ENCODE measurements at places on chromosomes 11 and 22. TPM values are rescaled to one million over a fixed set of nuclear protein-coding genes. Genes with fewer than 3 reads are reported as not detected.

DNA sequence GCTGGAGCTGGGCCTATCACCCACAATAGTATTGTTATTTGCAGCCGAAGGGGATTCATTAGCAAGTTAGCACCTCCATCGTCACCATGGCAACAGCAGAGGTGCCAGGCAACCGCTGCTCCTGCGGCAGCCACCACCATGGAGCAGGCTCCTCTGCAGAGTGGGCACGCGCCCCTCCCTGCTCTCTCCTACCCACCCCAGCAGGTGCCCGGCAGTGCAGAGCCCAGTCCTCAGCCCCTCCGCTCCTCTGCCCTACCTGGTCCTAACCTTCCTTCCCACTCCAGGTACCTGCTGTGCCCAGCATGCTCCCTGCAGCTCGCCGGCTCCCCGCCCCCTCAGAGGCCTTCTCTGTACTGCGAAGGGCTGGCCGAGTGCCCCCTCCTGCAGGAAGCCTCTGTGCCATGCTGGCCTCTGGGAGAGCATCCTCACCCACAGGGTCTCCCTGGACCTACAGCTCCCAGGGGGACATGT lies 3.6 kb downstream of the DUSP8 start:
- no peak for DNase-seq

DNA sequence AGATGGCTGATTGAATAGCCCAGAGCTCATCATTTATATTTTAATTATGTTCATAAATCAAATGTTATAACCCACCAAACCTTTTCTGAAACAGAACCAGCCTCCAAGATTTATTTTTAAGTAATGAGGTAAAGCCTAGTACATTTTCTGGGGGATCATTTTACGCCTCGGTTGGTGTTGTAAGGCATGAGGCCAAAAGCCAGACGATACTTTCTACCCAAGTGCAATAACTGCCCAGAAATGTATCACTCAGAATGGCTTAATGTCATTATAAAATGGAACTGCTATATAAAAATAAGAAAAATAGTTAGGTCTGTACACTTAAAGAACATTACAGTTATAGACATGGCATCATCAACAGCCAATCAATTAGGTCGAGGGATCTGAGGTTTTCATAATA lies 283.3 kb downstream of the CADM1 start:
- DNase-seq = no peak

DNA sequence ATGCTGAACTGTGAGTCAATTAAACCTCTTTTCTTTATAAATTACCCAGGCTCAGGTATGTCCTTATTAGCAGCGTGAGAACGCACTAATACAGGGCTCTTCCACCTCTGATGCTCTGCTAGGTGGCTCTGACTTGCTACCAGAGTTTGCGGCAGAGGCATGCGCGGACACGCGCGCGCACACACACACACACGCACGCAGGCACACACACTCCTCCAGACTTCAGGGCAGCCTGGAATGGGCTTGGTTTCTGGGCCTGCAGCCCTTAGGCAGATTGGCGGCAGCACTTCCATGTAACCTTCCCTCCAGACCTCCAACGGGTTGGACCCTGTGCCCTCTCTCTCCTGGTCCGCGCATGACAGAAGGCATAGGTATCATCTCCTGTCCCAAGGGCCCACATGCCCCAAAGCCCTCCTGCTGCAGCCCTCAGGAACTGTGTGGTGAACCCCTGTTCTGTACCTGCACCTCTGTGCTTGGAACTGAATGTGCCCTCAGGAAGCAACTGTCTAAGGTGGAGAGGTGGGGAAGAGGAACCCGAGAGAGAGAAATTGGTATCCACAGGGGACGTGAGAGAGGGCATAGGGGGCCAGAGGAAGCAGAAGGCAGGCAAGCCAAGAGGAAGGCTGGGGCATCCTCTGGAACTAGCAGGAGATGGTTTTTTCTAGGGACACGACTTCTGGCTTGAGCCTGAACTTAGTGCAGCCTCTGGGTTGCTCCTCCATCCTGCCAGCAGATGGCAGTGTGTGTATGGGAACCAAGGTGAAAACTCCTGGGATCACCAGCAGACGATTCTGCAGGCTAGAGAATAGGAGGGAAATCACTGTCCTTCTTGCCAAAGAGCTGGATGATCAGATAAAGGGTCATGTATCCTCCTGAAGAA lies 23.4 kb upstream of the RIC3 start:
- DNase-seq = peak; percentile 81

Gene ANKK1
- not detected for total RNA-seq

Gene CCDC116
- 0.45 TPM for total RNA-seq

DNA sequence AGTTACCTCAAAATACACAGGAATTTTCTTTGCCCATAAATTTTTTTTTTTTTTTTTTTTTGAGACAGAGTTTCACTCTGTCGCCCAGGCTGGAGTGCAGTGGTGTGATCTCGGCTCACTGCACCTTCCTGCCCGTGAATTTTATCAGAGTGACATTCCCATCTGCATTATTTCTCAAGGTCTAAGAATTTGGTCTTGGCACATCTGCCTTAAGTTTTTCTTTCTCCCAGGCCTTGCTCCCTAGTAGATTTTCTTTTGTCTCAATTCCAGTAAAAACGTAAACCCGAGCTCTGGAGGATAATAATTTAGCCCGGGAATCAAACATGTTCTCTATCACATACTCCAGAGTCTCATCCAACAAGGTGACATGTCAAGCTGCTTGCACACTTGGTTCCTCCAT lies 12.4 kb downstream of the TRIM6 start:
- no peak for DNase-seq

DNA sequence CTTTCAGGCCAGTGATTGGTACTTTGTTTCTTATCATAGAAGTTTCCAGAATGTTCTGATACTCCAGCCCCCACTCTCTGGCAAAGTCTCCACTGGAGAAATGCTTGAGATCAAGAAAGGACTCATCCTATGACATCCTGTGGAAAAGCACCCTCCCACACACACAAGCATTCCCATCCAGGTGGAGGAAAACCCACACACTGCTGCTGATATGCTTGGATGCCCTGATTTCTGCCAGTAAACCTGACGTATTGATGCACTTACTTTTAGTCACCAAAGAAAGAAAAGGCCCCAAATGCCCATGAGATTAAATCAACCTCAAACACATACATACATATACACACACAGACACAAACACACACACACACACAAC lies 9.2 kb upstream of the SLC5A12 start:
- DNase-seq = no peak

DNA sequence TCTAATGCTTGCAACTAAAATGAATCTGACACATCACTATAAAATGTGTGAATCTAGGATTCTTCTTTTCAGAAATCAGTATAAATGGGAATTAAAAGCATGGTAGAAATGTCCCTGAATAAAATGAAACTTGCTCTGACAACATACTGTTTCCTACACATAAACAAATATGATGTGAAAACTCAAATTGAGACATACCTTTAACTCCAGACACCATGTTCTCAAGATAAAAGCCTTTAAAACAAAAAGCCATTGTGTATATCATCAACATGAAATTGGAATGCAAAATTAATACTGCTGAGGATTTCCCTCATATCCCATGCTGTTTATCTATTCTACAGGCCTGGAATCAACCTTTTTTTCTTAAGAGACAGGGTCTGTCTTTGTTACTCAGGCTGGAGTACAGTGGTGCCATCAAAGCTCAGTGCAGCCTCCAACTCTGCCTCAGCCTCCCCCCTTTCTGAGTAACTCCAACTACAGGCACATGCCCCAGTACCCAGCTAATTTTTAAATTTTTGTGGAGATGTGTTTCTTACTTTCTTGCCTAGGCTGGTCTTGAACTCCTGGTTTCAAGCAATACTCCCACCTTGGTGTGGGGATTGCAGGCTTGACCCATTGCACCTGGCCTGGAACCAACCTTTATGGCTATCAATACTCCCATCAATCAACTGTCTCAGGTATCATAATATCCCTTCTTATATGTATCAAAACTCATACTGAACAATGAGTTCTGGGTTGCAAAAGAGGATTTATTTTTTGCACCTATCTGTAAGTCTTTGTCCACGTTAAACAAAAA lies 6.7 kb downstream of the TAF1D start:
- DNase-seq = no peak

- DNase-seq = no peak
These were observed 942.9 kb downstream of the BRD1 start for GRCh38 chr22:48884786-48885185.

All from cerebellum (tissue), 4 donors.